CD4-positive, alpha-beta T cell treated with Interleukin-2 at 100 ng/mL for 4 hours (primary cell): ENCODE measurements at places on chromosomes 6 and 20.

- DNase-seq = no peak
These were observed 168.2 kb downstream of the DLL1 start for GRCh38 chr6:170122651-170123050.

- DNase-seq = no peak
These were observed 169.6 kb downstream of the COL9A1 start for GRCh38 chr6:70133246-70133645.

DNA sequence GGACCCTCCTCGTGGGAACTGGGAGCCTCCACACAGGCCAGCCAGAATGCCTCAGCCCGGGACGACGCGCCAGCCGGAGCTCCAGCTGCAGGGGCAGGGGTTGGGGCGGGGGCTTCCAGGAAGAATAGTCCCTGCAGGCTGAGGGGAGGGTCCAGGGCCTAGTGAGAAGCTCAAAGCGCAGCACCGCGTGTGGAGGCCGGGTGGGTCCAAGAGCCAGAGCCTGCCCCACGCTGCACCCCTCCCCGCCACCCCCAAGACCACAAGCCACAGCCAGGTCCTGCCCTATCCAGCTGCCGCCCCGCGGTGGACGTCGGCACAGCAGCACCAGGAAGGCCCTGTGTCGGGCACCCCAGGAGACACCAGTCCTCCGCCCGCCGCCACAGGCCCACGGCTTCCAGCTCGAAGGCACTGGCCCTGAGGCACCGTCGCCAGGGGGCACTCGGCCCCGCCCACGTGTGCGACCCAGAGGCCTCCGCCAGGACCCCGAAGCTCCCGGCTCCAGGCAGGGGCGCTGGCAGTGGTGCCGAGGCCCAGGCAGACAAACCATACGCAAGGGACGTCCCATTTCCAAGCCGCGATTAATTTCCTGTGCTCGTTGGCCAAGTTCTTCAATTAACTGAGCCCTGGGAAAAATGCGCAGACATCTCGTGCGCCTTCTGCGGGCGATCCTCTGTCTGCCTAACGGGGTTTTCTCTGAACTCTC is 19.5 kb downstream of the KCNQ2 start:
- DNase-seq = no peak

- no peak for DNase-seq
These were observed 166.4 kb upstream of the IRAK1BP1 start for GRCh38 chr6:78700991-78701390.

- DNase-seq = no peak
These were observed 11.0 kb downstream of the TBPL1 start for GRCh38 chr6:133964052-133964451.
